NCI-H446 (cell line): ENCODE measurements at places on chromosomes 2 and 18.

DNA sequence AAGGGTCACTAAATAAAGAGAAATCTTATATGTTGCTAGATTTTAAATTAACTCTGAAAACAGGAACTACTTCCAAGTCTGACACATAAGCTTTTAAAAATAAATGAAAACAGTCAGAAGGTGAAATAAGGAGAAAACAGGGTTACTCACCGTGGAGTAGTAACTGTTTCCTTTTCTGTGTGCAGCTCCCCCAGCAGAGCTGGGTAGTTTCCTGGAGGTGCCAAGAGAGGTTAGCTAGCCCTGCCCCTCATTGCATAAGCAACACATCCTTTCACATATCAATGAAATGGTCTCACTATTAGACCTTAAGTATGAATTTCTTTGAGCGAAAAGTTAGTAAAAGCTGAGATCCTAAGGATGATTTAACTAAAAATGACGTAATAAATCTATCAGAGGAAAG, 54.0 kb upstream of the GPR75 start:
- DNase-seq: no peak

DNA sequence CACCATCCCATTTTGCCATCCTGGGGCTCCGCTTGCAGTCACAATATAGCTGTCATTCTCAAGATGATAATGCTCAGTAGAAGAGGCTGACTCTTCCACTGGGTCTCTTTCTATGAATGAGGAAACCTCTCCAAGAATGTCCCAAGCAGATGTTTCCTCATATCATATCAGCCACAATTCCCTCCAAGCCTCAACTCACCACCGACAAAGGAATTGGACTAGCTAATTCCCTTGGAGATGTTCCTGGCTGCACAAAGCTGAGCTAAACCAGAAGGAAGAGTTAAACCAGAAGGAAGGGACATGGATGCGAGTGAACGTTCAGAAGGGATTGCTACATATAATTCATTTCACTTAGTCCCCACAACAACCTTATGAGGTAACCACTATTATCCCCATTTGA, 65.0 kb upstream of the NPAS2 start:
- no peak for DNase-seq

DNA sequence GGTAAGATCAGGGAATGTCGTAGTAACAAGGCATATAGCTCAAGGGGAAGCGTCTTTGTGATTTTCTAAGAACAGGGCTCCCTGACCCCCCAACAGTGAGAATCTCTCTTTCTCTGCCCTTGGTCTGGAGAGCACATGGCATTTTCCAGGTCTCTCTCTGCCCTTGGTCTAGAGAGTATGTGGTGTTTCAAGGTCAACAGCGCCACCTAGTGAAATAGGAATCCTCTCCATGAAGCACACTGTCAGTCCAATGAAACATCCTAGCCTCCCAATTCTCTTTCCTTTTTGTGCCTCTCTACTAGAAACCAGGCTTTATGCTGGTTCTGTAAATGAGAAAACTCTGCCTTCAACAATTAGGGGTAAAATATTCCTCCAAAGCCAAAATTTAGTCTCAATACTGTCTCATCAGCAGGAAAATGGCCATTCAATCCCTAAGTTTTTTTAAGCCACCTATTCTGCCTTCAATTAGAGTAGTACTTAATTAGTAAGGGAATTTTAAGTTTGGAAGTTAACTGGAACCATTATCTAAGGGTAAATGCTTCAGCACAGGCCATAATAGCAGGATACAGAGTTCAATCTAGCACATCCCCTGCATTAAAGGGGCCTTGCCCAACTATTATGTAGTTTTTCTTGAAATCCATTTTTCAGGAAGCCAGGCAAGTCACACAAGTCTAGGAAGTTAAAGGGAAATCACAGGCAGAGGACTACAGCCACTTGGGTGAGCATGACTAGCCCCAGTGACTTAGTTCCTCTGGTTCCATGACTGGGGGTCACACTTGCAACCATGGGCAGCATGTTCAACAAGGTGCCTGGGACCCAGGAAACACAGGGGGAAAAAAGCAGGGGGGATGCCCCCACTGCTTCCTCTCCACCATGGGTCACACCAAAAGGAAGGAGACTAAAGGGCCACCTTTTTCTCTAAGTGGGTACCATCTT, 12.4 kb downstream of the DYM start:
- DNase-seq: peak; percentile 66

DNA sequence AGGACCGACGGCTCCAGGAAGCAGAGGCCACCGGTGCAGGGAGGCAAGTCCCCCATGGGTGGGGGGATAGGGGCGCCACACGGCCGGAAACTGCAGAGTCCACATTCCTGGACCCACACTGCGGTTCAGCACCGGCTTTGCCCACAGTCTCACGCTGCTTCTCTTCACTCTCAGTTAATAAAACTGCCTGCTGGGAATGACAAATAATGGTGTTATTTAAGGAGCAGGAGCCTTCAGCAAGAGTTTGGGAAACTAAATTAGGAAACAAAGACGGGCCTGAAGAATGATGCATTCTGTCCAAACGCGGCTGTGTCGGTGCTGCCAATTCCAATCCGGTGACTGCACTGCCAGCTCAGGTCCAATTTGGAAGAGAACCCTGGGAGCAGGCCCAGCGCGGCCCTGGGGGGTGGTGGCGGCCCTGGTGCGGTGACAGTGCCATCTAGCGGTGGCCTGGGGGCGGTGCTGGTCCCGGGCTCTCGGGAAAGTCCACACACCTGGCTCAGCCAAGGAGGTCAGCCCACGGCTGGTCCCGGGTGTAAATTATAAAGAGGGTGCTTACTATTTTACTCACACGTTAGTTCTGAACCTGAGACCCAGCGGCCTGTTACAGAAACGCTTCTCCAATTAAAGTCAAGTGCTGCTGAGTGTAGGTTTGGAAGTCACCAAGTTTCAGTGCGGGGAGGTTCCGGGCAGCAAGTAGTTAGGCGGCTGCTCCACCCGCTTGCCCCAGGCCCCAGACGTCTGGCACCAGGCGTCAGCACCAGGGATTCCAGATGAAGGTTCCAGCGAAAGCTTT, 73.1 kb upstream of the PXDN start:
- DNase-seq: peak; percentile 83

GRCh38 chr2:48781366-48781765, 25.8 kb upstream of the LHCGR start:
- no peak for DNase-seq

GRCh38 chr2:192098814-192099491, 95.8 kb downstream of the TMEFF2 start:
- no peak for DNase-seq

DNA sequence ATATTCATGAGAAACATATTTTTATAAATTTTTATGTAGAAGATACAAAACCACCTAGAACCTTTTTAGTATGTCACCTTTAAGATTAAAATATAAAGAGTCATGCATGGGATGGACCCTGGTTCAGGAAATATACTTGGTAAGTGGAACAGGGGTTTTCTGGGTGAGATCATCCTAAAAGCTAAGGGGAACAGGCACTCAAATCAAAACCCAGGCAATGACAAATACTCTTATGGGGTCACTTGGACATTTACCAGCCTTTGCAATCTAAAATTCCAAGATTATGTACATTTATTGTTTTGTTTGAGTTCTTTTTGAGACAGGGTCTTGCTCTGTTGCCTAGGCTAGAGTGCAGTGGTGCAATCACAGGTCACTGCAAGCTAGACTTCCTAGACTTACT, 65.8 kb downstream of the SGPP2 start:
- DNase-seq: no peak

GRCh38 chr2:3650140-3650920, 7.7 kb upstream of the ALLC start:
- no peak for DNase-seq

DNA sequence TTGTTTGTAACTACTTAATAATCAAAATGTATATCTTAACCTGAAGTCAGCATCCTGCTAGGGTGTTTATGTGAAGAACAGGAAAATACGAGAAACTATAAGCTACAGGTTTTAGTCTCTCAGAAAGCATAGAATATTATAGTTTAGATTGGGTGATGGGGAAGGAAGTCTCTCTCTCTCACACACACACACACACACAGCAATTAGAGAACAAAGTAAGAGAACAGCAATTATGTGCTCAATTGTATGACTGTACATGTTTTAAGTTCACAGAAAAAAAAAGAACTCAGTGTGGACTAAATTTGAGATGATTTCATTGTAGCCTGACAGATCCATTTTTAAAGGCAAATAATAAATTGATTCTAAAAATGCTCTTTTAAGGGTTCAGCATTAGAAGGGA, 94.3 kb upstream of the ZNF516 start:
- DNase-seq: no peak

- DNase-seq: no peak
These were observed 19.3 kb downstream of the TTC39C start for GRCh38 chr18:24033641-24034412.

DNA sequence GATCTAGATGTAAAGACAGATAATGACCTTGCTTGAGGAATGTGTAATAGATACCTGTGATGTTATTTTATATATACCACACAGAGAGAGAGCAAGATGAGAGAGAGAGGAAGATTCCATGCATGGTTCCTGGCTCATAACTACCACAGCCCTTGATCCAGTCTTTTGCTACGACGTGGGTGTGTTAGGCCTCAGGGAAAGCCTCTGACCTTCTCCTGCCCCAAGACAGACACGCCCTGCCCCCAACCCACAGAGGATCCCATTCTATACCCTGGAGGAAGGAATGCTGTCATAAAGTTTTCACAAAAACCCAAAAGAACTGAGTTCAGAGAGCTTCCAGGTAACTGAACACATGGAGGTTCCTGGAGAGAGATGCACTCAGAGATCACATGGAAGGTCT, 193.1 kb downstream of the ZEB2 start:
- no peak for DNase-seq

- no peak for DNase-seq
These were observed 383.1 kb downstream of the GALR1 start for GRCh38 chr18:77632758-77633157.

DNA sequence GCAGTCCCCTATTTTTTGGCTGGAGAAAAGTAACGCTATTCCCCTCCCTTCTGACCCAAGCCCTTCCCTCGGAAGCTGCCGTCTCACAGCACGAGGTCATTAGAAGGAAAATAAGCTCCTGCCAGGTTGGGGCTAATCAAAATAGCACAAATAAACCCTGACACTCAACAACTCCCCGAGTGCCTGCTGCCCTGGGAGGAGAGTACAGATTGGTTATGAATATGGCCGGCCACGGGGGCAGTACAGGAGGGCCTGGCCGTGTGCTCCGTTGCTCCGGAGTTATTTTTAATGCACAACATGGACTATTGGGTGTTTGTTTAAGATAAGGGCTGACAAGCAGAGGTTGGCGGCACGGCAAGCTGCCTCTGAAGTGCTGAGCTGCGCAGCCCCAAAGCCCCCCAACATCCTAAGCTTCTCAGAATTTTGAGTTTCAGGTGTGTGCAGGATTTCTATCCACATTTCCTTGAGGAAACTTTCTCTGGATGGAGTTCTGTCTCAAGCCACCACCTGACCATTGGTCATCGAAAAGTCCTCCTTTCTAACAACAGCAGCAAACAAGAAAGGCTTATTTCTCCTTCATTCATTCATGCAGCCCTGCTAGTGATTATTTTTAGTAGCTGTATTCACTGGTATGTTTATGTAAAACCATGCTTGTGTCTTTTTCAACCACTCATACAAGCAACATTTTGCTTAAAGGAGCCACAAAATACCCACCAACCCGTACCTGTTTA, 58.7 kb downstream of the PAX3 start:
- no peak for DNase-seq

GRCh38 chr2:45128580-45128997, 119.3 kb upstream of the SIX2 start:
- peak; percentile 5 for DNase-seq

DNA sequence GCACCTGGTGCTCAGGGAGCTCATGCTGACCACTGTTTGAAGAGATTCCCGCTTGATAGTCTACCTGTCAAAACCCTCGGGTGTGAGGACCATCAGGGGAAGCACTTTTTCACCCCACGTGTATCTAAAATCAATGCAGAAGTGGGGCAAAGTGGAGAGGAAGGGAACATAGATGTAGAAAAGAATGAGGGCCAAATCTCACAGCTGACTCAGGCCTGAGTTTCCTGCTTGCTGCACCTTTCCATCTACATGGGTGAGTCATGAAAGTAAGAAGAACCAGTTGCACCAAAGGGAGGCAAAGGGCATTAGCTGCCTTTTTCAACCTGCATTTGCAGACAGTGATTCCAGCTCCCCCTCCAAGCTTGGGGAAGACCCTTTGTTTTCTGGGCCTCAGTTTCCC, 100.2 kb upstream of the MYCN start:
- no peak for DNase-seq

GRCh38 chr2:185628985-185629384, 109.6 kb upstream of the FSIP2 start:
- DNase-seq: no peak

DNA sequence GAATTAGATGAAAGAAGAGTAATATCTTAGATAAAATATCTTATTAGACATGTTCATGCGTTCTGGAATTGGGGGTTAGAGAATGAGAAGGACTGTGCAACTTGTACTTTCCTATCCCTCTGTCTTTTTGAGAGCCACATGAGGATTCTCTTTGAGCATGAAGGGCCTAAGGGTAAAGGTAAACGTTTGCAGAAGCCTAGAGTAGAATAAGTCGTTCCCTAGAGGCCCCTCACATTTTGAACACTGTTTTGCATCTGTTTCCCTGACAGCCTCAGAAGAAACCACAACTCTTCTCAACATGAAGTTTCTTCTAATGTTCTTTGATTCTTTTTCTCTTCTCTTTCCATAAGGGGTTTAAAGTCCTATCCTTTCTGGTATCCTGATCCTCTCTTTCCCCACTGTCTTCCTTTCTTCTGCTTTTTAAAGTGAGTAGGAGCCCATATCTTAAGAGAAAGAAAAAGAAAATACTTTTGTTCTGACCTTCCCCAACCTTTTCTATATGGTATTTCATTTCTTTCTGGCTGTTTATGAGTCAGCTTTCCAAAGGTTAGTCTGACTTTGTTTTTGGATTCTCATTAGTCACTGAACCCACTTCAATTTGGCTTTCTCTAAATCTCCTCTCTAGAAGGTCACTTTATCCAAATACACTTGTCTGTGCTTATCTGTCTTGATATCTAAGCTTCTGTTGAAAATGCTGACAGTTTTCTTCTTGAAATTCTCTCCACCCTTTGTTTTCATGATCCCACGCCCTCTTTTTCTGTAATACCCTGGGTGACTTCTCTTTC, 34.8 kb downstream of the PPP1R1C start:
- no peak for DNase-seq

- DNase-seq: no peak
These were observed 7.7 kb downstream of the ATOH8 start for GRCh38 chr2:85761512-85761944.

GRCh38 chr2:69012310-69013141, 453 bp upstream of the ANTXR1 start:
- DNase-seq: peak; percentile 81

GRCh38 chr2:192150166-192150565, 44.6 kb downstream of the TMEFF2 start:
- DNase-seq: no peak
